ENCODE measurements at places on chromosomes 13 and 19.

DNA sequence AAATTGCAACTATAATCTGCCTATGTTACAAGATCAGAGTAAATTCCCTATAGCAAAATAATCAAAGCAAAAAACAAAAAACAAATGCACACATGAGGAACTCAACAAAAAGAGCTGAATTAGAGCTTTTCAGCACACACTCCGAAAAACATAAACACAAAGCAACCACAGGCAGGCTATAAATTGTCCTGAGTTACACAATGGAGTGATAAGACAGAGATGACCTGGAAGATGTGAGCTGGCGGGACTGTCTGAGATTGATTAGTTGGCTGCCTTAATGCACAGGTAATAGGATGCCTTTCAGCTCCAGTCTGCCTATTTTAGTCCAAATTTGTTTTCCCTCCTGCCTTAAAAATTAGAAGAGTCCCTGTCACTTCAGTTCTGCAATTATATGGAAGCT, 159.0 kb upstream of the FNDC3A start:
- no peak for DNase-seq

GRCh38 chr13:33934343-33934742, 116.4 kb downstream of the RFC3 start:
- no peak for DNase-seq

GRCh38 chr19:13012690-13013608, 17.7 kb downstream of the NFIX start:
- DNase-seq = peak; percentile 21

DNA sequence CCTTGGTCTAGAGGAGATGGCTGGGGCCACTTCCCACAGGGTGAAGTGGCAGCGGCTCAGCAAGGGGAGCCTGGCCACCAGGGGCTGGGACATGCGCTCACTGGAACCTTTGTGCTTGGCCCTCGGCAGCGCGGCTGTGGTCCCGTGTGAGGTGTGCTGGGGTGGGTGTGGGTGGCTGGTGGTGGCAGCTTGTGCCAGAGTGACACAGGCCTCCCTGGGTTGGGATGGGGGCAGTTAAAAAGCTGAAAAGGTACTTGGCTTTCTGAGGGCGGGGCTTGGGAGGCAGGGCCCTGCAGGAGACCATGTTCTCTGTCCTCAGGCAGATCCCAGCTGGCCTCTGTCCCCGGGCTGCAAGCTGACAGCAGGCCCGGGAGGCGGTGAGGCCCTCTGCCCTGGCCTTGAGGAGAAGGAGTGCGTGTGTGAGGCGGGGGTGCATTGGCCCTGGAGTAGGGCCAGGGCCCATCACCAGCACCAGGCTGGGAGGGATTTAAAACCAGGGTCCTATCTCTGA, 17.3 kb downstream of the MPND start:
- DNase-seq = no peak

- DNase-seq = no peak
Measured at GRCh38 chr19:1725100-1726064, 27.9 kb upstream of the ONECUT3 start.

- DNase-seq = no peak
Measured at GRCh38 chr13:111936267-111936925, 130.6 kb upstream of the SOX1 start.

GRCh38 chr19:58558066-58558622, at the start of gene UBE2M:
UBE2M (minus strand) TSS chr19:58558611; CDS start chr19:58558381, 230 bp downstream.
- DNase-seq = no peak

GRCh38 chr13:99913167-99913566, 58.4 kb downstream of the ZIC5 start:
- no peak for DNase-seq

- no peak for DNase-seq
Measured at GRCh38 chr13:96904232-96904631, 90.0 kb downstream of the OXGR1 start.

- DNase-seq = peak; percentile 76
Measured at GRCh38 chr19:43784981-43785808, 4.4 kb upstream of the KCNN4 start.

- no peak for DNase-seq
Measured at GRCh38 chr13:34124666-34125306, 306.8 kb downstream of the RFC3 start.

- peak; percentile 22 for DNase-seq
Measured at GRCh38 chr13:30607908-30608307, 9.8 kb upstream of the USPL1 start.

- no peak for DNase-seq
Measured at GRCh38 chr13:51343475-51343874, 4.0 kb downstream of the SERPINE3 start.

GRCh38 chr13:44276061-44276460, 97.6 kb upstream of the SERP2 start:
- DNase-seq = no peak

- DNase-seq = no peak
Measured at GRCh38 chr13:75761369-75761768, 125.2 kb downstream of the LMO7 start.

DNA sequence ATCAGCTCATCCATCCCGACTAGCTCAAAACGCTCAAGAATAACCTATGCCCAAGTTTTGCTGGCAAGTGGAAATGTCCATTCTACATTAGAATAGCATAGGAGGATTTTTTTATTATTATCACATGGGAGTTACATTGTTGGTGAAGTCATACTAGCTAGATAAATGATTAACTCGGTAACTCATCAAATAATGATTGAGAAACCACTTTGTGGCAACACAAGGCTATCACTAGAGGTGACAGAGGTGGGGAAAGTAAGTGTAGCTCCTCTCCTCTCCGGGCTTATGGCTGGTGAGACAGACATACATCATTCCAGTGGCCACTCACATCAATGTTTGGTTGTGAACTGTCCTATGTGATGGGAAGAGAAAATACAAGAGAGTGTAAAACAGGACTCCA, 161.6 kb downstream of the ZIC5 start:
- DNase-seq = no peak

GRCh38 chr19:13122275-13122878, 4.3 kb downstream of the NACC1 start:
- DNase-seq = no peak

DNA sequence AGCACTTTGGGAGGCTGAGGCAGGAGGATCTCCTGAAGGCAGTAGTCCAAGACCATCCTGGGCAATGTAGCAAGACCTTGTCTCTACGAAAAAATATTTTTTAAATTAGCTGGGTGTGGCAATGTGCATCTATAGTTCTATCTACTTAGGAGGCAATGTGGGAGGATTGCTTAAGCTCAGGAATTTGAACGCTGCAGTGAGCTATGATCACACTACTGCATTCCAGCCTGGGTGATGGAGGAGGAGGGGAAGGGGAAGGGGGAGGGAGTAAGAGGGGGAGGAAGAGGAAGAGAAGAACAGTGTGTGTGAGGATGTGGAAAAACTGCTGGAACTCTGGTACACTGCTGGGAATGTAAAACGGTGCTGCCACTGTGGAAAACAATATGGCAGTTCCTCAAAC, 9.2 kb upstream of the CLIP3 start:
- DNase-seq = no peak

DNA sequence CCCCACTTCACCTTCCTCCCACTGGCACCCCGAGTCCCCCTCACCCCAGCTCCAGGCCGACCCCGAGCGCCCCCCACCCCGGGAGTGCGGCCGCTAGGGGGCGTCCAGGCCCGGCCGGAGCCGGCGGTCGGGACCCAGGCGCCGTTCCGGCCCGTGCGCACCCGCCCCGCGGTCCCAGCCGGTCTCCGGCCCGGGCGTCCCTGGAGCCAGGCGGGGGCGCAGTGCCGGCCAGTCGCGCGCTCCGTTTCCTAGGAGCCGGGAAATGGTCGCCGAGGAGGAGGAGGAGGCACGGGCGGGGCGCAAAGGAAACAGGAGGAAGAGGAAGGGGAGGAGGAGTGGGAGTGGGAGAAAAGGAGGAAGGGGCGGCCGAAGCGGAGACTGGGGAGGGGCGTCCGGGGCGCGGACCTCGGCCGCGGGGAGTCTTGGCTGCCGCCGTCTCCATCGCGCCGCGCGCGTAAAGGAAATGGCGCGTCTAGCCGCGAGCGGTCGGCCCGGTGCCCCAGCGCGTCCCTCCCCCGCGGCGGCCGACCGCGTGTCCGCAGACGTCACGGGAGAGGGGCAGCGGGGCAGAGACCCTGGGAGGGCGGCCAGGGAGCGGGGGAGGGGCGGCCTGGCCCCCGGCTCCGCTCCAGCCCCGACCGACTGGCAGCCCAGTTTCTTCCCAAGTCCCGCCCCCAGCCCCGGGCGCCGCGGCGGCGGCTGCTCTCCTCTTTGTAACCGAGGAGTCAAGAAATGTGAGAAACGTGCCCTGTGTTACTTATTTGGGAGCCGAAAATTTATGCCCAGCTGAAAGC, 1.1 kb upstream of the KCTD15 start:
- peak; percentile 19 for DNase-seq

DNA sequence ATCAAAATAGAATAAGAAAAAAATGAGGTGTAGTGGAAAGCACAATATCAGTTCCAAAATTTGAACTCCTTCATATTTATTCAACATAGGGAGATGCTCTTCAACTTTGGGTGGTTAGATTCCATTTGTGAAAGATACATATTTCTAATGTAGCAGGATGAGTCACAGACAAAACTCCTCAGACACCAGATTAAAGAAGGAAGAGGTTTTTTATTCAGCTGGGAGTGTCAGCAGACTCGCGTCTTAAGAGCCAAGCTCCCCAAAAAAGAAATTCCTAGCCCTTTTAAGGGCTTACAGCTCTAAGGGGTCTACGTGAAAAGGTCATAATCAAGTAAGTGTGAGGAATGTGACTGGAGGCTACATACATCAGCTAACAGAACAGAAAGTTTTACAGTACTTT, 6.8 kb upstream of the ZNF765 start:
- no peak for DNase-seq
